ENCODE measurements at places on chromosomes 13 and 19. TPM values are rescaled to one million over a fixed set of nuclear protein-coding genes. Genes with fewer than 3 reads are reported as not detected.

The PRTN3 gene
- polyA plus RNA-seq, result not detected

The THSD8 gene
- 0.41 TPM for polyA plus RNA-seq

The FBXO27 gene
- 4.4 TPM for polyA plus RNA-seq

The CGB2 gene
- not detected for polyA plus RNA-seq

The CSNK1G2 gene
- polyA plus RNA-seq, result 72.4 TPM

The RFX1 gene
- 0.97 TPM for polyA plus RNA-seq

The IGFLR1 gene
- polyA plus RNA-seq, result 1.2 TPM

The GPC5 gene
- 0.10 TPM for polyA plus RNA-seq

The NLRP4 gene
- not detected for polyA plus RNA-seq

The GGACT gene
- polyA plus RNA-seq, result 6.2 TPM

The C1QTNF9B gene
- polyA plus RNA-seq, result not detected

The KCTD4 gene
- polyA plus RNA-seq, result 0.28 TPM

The SIGLECL1 gene
- polyA plus RNA-seq, result not detected

The PSG3 gene
- not detected for polyA plus RNA-seq

The TMEM272 gene
- 0.01 TPM for polyA plus RNA-seq

The KDELR1 gene
- 183 TPM for polyA plus RNA-seq

The OR4F17 gene
- not detected for polyA plus RNA-seq

The NAPSA gene
- polyA plus RNA-seq, result 0.51 TPM

The APOC1 gene
- polyA plus RNA-seq, result 0.79 TPM

The CBY2 gene
- polyA plus RNA-seq, result not detected

Measured in keratinocyte (primary cell).